Effector CD8-positive, alpha-beta T cell (primary cell): ENCODE measurements at places on chromosomes 2 and 18.

- no peak for DNase-seq
These were observed 317.8 kb upstream of the ZNF521 start for GRCh38 chr18:25669741-25670140.

DNA sequence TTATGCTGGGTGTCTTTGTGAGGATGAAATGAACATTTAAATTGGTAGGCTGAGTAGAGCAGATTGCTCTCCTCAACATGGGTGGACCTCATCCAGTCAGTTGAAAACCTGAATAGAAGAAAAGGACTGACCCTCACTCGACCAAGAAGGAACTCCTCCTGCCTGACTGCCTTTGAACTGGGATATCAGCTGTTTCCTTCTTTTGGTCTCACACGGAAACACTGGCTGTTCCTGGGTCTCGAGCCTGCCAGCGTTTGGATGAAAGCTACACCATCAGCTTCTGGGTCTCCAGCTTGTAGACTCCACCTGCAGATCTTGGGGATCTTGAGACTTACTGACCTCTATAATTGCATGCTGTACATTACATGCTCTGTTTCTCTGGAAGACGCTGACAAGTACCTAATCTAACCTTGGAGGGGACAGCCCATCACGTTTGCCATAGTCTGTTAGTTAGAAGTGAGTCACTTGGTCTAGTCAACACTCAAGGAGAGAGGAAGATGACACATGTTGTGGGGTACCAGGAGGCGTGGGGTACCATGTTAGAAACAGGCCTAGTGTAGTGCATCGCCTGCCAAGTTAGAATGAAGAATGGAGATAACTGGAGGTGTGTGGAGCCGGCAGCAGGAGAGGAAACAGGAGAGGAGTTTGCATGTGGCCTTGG is 267.0 kb downstream of the MREG start:
- no peak for DNase-seq

DNA sequence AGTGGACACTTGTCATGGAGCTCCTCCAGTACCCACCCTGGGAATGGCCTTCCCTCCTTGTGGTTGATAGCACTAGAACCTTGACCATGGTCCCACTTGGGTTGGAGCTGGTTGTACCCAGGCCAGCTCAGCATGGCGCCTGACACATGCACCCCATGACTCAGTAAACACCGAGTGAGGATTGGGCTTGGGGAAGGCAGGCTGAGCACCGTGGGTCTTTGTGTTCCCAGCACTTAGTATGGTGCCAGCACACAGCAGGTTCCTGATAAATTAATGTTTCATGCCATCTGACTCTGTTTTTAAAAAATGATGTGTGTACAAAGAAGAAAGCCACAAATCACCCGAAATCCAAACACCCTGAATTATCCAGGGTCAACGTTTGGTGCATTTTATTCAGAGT is 69.8 kb downstream of the CIB4 start:
- DNase-seq = no peak

DNA sequence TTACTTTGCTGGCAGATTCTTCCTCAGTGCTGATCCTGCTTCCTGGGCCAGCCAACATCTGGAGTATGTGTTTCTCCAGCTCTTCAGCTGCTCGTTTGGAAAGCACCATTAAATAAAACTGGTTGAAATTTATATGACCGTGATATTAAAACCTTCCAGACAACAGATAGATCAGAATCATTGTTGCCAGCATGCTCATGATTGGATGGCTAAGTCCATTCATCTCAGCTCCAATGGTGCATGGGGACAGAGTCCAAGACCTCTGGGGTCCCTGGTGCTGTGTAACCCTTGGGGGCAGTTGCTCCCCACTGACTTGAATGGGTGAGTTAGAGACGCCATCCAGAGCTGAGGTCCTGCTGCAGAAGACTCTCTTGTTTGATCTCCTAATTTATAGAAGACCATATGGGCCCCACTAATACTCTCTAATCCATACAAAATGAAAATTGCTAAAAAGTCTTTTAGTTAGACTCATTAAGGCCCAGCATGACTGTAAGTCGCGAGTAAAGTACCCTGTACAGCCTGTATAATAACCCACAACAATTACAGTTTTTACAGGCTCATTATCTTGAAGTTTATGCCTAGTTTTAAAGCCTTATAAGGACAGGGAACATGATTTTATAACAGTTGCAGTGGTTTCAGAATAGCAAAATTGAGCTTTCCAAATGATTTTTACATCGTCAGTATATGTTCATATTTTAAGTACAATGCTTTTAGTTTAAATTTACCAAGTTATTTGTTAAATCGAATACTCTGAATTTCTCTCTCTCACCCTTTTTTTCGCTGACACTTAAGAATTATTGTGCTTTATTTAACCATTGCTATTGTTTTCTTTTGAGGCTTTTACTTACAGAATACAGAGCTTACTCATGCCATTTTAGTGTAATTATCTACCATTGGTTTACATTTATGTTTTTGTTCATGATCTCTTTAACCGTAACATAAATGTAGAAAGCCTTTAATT is 60.0 kb downstream of the CABLES1 start:
- no peak for DNase-seq

- no peak for DNase-seq
These were observed 266.8 kb downstream of the NDUFA10 start for GRCh38 chr2:239758279-239758877.
